Mesothelial cell of epicardium (in vitro differentiated cells): ENCODE measurements at places on chromosomes 1 and 21. TPM values are rescaled to one million over a fixed set of nuclear protein-coding genes. Genes with fewer than 3 reads are reported as not detected.

DMAP1 gene
- 50.7 to 52.4 TPM (median 51.8 TPM) in 3 replicates for total RNA-seq

OR2T11 gene
- total RNA-seq: not detected in 3 replicates

DNA sequence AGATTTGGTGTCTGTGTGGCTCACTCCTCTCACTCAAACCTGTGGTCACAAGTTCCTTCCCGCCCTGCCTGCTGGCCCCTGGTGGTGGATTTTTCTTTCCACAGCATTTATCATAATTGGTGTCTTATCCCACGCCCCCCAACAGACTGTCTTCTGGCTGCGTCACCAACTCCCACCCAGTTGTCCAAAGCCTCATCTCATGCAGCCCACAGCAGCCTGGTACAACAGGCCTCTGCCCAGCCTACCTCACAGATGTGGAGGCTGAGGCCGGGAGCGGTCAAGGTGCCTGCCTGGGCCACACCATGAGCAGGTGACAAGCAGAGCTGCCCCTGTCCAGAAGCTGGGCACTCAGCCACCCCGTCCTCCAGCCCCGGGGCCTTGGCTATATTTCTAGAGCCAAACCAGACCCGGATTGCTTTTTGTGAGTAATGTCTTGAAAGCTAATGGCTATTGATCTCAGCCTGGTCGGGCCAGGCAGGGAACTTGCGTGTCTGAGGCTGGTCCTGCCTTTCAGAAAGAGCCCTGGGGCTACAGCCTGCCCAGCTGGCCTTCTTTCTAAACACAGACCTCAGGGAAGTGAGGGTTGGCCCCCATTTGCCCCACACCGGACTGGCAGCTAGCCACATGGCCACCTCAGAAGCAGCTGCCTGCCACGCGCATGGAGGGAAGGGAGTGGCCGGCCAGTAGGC is 2.6 kb downstream of the KCNAB2 start:
- H3K4me1 ChIP-seq: peaks cover 3% of the 10 kb centered on the region
- DNase-seq: no peak
- H3K36me3 ChIP-seq: no peaks in the 10 kb centered on the region
- no peak overlapping the region for H3K4me3 ChIP-seq
- H3K27ac ChIP-seq: no peak overlapping the region
- peaks cover 43% of the 10 kb centered on the region for H3K27me3 ChIP-seq

DNA sequence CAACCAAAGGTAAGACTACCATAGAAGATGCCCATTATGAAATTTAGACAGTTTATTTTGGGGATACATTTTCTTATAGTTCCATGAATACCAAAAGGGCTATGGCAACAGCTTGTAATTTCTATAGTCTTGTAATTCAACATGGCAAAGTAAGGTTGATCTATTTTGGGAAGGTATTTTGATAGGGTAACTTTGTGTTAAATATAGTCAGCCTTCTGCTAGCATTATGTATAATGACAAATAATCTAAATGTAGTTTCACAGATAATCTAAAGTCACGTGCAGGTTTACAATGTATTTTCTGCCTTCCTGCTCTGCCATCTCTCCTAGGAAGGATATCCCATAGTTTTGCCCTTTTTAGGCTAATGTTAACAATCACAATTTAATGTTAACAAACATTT is 85.9 kb upstream of the DPH5 start:
- DNase-seq: no peak
- no peaks in the 10 kb centered on the region for H3K27me3 ChIP-seq
- no peak overlapping the region for H3K27ac ChIP-seq
- H3K4me3 ChIP-seq: no peak overlapping the region
- H3K36me3 ChIP-seq: peaks cover 2% of the 10 kb centered on the region

GRCh38 chr1:10613340-10613739 is 138.6 kb downstream of the PEX14 start:
- H3K36me3 ChIP-seq: peaks cover 9% of the 10 kb centered on the region
- no peak overlapping the region for H3K27ac ChIP-seq
- no peaks in the 10 kb centered on the region for H3K4me1 ChIP-seq
- DNase-seq: no peak

DNA sequence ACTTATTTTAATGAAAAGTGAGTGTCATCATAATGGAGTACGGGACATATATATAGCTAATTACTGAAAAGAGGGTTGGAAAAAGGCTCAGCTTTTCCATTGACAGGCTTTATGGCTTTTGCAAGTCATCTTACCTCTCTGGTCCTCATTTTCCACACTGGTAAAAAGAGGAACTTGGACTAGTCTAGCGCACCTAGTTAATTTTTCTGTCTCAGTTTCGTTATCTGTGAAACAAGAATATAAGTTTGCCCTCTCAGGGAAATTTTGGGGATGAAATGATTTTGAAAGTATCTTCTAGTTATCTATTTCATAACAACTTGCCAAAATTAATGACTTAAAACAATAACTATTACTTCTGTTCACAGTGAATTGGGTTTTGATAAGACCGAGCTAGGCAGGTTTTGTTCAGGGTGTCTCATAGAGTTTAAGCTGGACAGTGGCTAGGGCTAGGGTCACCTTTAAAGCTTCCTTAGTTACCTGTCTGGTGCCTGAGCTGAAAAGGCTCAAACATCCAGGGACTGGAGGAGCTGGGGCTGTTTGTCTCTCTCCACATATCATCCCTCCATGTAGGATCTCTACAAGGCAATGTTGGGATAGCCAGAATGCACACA is 91.7 kb downstream of the TYW3 start:
- H3K36me3 ChIP-seq: no peaks in the 10 kb centered on the region
- no peak overlapping the region for H3K27ac ChIP-seq
- no peaks in the 10 kb centered on the region for H3K4me1 ChIP-seq
- DNase-seq: no peak
- peaks cover 19% of the 10 kb centered on the region for H3K27me3 ChIP-seq
- no peak overlapping the region for H3K4me3 ChIP-seq
